ENCODE measurements at places on chromosomes 11 and 22.

- no peak for DNase-seq
These were observed 40.9 kb upstream of the ETS1 start for GRCh38 chr11:128628325-128628673.

- no peak for DNase-seq
These were observed 23.0 kb downstream of the MOGAT2 start for GRCh38 chr11:75740681-75741080.

GRCh38 chr11:44556735-44557409 is 8.6 kb upstream of the CD82 start:
- DNase-seq = peak; percentile 4

- DNase-seq = no peak
These were observed 3.4 kb upstream of the MPZL2 start for GRCh38 chr11:118267486-118267885.

DNA sequence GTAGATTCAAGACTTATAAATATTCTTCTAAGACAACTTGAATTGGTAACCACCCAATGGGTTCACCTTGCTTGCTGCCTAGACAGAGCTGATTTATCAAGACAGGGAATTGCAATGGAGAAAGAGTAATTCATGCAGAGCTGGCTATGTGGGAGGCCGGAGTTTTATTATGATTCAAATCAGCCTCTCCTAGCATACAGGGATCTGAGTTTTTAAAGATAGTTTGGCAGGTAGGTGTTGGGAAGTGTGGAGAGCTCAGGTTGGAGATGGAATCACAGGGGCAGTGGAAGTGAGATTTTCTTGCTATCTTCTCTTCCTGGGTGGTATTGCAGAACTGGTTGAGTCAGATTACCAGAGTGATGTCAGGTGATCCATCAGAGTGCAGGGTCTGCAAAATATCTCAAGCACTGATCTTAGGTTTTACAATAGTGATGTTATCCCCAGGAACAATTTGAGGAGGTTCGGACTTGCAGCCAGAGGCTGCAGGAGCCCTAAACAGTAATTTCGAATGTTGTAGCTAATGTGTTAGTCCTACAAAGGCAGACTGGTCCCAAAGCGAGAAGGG is 1448.6 kb upstream of the RAG2 start:
- no peak for DNase-seq

DNA sequence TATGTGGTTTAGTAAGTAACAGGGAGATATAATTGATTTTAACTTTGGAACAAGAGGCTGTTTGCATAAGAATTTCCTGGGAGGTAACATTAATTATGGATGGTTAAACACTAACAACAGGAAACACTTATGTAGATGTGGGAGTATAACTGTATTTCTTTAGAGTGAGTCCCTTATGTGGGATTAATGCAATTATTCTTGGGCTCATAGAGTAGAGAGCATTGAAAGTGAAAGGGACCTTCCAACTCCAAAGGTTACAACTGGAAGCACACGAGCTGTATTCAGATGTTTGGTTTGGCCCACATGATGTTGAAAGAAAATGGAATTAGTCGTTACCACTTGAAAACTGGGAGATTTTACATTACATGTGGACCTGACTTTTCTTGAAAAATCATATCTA is 53.5 kb downstream of the BBOX1 start:
- no peak for DNase-seq

DNA sequence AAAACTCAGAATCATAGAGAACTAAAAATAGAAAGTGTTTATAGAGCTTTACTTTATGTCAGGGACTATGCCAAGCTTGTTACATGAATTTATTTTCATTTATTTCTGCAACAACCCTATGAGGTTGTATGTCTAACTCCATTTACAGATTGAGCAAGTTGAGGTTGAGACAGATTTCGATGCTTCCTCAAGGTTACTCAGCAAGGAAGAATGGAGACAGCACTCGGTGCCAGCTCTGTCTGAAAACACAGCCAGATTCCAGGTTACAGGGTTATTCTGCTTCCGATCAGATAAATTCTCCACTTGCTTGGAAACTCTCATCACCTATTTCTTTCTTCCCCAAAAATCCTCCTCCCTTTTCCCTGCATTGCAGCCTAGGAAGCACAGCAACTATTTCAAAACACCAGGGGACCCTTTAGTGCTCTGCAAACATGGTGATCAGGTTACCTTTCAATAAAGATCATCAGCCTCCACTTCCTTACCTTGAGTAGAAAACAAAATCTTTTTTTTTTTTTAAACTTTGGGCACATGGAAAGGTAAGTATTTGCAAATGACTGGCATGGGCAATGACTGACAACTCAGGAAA is 7.0 kb downstream of the MMP3 start:
- DNase-seq = peak; percentile 34

Data from NCI-H510A treated with DMSO at 0.1 percent for 48 hours (cell line).